ENCODE measurements at places on chromosomes 1 and 21.

GRCh38 chr1:168225476-168226190 is at the start of gene SFT2D2:
TSS of gene SFT2D2 (plus strand) at chr1:168226004. CDS start at chr1:168226080, 76 bp downstream.
- DNase-seq, result peak; percentile 71

DNA sequence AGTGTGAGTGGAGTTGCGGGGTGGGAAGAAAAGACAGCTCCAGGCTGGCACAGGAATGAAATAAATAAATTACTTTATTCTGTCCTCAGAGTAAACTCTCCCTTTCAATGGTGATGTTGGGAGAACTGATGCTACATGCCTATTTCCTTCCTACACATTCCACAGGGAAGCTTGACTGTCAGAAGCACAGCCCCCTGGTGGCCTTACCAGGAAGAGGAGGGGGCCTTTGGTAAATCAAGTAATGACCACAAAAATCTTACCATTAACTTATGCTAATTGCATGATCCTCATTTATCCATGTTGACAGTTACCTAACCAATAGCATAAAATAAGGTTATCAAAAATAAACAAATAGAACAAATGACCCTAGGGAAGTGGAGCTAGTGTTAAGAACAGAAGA is 605.0 kb upstream of the PKN2 start:
- no peak for DNase-seq

GRCh38 chr1:1441002-1441888 is 5.8 kb downstream of the VWA1 start:
- DNase-seq, result no peak

GRCh38 chr1:115922801-115923200 is 53.5 kb upstream of the SLC22A15 start:
- DNase-seq, result no peak

- DNase-seq, result no peak
Observed at GRCh38 chr1:186055846-186056245, 319.2 kb downstream of the TPR start.

DNA sequence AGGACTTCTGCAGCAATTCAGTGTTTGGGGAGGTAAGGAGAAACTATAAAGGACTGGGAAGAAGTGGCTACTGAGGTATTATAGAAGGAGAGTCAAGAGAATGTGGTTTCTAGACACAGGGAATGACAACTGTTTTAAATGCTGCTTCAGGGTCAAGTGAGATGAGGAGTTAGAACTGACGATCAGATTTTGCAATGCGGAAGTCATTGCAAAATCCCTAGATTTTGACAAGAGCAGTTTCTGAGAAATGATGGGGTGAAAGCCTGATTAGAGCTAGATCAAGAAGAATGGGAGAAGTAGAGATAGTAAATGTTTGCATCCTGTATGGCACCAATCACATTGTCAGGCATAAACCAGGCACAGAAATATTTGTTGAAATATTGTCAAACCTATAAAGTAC is 4.7 kb upstream of the TSNAX start:
- no peak for DNase-seq

DNA sequence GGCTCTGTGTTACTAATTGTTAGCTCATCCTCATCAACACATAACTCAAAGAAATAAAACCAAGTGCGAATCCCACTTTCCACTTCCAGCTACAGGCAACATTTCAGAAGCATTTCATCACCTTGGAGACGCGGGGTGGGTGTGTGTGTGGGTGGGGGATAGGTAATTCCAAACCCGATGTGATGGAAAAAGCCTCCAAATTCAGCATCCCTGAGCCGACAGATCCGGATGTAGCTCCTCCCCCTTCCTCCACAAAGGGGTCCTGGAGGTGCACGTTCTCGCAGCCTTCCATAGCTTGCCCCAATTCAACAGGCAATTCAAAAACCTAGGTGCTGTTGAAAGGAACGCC is 486 bp downstream of the HSPA13 start:
- no peak for DNase-seq

- no peak for DNase-seq
Observed at GRCh38 chr1:90507173-90507572, 209.9 kb downstream of the BARHL2 start.

GRCh38 chr1:93137604-93138292 is 42.5 kb downstream of the TMED5 start:
- DNase-seq, result no peak

GRCh38 chr1:36517011-36517771 is 34.5 kb upstream of the CSF3R start:
- no peak for DNase-seq

GRCh38 chr21:26597031-26597430 is 23.9 kb upstream of the CYYR1 start:
- DNase-seq, result no peak

GRCh38 chr1:8653878-8654277 is 163.6 kb downstream of the RERE start:
- DNase-seq, result no peak

DNA sequence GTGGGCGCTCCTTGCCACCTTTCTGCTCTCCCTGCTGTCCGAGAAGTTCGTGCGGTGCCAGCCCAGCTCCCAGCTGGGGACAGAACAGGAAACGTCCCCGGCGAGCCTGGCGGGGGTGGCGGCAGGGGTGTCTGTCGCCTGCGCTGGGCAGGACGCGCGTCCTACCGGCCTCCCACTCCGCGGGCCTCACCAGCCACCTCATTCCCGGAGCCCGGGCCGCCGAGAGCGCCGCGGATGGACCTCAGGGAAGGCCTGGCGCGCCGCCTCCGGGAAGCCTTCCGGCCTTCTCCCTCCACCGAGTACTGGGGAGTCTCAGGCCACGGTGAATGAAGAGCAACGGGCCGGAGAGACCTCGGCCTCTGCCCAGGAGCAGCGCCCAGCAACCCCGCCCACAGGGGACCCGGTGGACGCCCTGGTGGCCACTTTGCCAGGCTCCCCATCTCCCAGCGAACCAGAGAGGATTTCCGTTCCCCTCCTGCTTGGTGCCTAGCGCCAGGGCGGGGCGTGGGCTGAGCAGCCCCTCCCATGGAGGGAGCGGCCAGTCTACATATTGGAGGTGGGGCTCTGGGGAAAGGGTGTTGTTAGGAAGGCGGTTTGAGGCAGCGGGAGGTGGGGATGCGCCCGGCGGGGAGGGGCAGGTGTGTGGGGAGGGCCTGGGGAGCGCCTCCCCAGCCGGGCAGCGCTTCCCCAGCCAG is 9.5 kb upstream of the TNFRSF14 start:
- DNase-seq, result peak; percentile 85

- DNase-seq, result no peak
Observed at GRCh38 chr1:218959784-218960183, 213.9 kb upstream of the LYPLAL1 start.

GRCh38 chr1:171850651-171851350 is 9.5 kb downstream of the DNM3 start:
- DNase-seq, result no peak

DNA sequence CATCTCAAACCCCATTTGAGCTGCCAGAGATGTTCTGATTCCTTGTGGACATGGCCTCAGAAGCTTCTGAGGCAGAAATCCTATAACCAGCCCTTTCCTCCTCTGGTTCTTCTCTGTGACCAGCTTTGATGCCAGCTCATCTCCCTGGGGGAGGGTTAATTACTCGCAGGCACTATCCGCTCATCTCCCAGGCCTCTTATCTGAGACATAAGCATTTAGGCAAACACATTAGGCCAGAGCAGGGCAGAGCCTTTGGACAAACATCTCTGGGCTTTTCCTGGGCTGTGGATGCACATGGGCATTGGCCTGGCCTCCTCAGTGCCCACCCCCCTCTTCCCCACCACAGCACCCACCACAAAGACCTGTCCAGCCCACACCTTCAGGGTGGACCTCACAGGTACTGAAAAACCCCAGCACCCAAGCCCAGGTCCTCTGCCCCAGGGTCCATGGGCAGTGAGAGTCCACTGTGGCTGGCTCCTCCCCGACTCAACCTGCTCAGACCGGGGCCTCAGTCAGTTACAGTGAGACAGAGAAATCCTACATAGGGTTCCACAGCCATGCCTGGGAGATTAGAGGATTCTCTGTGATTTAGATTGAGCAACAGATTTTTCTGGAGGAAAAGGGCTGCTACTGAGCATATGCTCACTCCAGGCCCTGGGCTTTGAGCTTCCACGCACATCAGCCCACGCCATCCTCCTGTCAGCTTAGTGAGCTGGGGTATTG is 26.9 kb downstream of the IGSF21 start:
- DNase-seq, result no peak

GRCh38 chr1:172448995-172449584 is 5.2 kb upstream of the PIGC start:
- no peak for DNase-seq

- DNase-seq, result no peak
Observed at GRCh38 chr1:68307378-68307787, 75.1 kb upstream of the WLS start.

GRCh38 chr1:33260439-33260838 is 4.1 kb downstream of the ZNF362 start:
- DNase-seq, result no peak

DNA sequence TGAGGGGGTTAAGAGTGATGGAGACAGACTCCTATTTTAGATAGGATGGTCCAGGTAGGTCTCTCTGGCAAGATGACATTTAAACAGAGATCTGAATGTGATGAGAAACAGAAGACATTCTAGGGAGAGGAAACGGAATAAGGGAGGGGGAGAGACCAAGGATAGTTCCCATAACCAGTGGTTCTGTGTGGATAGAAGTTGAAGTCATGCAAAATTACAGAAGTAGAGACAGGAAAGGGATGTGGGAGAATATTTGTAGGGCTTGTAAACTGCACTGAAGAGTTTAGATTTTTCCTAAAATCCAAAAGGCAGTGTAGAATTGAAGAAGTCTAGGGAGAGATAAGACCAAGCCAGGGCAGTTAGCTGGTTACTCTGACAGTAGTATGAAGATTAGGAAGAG is 200.6 kb downstream of the GRIK1 start:
- no peak for DNase-seq

- no peak for DNase-seq
Observed at GRCh38 chr1:27752360-27752759, 20.7 kb upstream of the STX12 start.

- DNase-seq, result no peak
Observed at GRCh38 chr1:28592321-28593071, 431 bp downstream of the RAB42 start.

DNA sequence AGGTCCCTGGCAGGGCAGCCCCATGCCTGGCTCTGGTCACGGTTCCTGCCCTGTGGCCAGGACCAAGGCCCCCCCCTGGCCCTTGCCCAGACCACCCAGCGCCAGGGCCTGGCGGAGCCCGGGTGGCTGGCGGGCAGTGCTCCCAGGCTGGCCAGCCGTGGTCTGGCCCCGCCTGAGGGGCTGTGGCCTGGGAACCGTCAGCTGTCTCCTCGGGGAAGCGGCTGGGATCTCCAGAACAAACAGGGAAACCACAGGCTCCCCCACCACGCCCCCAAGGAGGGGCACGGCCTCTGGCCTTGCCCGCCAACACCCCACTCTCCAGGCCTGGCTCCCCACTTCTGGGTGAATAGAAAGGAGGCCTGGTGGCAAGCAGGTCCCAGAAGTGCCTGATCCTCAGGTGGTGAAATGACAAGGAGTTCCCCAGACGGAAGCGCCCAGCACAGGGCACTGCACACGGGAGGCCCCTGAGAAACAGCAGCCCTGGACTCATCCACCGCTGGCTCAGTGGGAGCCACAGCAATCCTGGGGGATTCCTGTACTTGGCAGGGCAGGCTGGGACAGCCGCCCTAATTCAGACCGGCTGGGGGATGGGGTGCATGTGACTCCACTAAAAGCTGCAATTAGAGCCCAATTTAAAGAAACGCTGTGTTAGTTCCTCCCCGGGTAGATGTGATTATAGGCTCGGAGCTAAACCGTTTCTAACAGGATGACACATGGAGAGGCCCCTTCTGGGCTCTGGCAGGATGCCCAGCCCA is 78.9 kb downstream of the RAP1GAP start:
- DNase-seq, result peak; percentile 40

DNA sequence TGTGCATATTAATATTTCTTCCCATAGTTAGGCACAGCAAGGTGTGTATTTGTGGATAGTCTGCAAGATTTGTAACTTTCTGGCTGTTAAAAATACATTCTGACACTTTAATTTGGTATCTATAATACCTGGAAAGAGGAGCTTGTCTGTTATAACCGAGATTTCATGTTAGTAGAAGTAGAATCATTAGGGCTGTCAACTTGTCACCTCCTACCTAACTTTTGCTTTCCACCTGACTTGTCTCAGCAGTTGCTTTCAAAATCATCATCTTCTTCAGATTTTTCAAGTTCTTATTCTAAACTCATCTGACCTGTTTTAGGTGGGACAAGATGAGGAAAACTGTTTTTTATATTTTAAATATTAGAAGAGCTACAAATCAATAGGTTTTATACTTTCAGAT is 11.0 kb downstream of the RWDD3 start:
- no peak for DNase-seq

GRCh38 chr1:187938092-187938491 is 1109.3 kb downstream of the PLA2G4A start:
- DNase-seq, result no peak

DNA sequence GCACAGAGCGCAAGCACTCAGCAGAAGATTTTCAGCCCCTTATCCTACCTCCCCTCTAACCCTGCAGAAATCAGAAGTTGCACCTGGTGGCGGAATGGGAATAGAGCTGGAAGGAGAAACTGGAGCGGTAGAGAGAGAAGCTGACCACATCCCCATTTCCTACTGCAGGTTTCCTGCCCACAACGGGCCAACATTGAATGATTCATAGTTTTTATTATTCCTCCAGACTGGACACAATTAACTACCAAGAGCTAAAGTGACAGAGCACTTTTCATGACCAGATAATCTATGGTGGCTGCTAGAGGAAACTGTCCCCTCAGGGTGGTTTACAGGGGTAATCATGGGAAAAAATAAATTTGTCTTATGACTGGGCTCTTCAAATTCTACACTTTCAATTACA is 21.3 kb upstream of the LRRC8D start:
- peak; percentile 57 for DNase-seq

DNA sequence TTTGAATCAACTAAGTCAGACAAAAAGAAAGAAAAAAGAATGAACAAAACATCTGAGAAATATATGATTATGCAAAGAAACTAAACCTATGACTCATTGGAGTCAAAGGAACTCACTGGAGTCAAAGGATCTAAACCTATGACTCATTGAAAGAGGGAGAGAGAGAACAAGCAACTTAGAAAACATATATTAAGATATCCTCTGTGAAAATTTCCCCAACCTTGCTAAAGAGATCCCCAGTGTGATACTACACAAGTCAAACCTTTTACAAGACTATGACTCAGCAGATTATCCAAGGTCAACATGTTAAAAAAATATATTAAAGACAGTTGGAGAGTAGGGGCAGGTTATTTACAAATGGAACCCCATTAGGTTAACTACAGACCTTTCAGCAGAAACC is 1538.3 kb downstream of the NCAM2 start:
- peak; percentile 44 for DNase-seq

GRCh38 chr1:202680586-202681352 is 29.5 kb downstream of the SYT2 start:
- DNase-seq, result no peak

DNA sequence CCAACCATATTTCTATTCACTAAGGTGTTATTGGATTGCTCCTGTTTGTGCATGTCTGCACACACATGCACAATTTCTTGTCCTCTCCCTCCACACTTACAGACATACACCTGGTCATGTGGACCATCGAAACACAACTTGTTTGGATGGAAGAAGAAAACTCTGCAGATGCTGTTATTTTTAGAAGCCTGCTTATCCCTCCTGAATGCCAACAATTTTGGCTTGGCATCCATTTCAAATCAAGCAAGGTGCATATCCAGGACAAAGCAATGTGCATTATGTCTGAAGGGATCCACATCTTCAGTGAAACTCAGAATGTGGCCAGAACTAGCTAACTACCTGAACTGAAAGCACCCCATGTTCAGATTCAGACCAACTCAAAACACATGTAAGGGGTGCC is 98.9 kb upstream of the ADAR start:
- no peak for DNase-seq

- no peak for DNase-seq
Observed at GRCh38 chr1:18145851-18146618, 38.4 kb downstream of the IGSF21 start.

GRCh38 chr1:200180821-200181220 is 153.3 kb downstream of the NR5A2 start:
- DNase-seq, result peak; percentile 85
